Endothelial cell (in vitro differentiated cells): ENCODE measurements at places on chromosomes 7 and 10.

DNA sequence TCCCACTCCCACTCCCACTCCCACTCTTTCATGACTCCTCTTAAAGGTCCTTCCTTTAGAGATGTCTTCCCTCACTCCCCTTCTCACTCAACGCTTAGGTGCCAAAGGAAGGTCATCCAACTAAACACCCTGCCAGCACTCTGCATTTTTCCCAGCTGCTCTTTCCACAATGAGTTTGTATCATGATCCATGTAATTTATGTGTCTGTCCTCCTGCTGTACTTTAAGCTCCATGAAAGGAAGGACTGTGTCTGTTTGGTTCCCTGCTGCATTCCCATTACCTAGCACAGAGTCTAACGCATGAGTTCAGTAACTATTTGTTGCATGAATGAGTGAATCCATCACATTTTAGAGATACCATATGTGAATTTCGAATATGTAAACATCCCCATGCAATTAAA lies 252.7 kb downstream of the KIF20B start:
- no peak for DNase-seq

GRCh38 chr10:124827474-124827873 lies 25.9 kb downstream of the ABRAXAS2 start:
- DNase-seq = no peak

GRCh38 chr7:22088827-22089226 lies 143.1 kb upstream of the CDCA7L start:
- DNase-seq = no peak

DNA sequence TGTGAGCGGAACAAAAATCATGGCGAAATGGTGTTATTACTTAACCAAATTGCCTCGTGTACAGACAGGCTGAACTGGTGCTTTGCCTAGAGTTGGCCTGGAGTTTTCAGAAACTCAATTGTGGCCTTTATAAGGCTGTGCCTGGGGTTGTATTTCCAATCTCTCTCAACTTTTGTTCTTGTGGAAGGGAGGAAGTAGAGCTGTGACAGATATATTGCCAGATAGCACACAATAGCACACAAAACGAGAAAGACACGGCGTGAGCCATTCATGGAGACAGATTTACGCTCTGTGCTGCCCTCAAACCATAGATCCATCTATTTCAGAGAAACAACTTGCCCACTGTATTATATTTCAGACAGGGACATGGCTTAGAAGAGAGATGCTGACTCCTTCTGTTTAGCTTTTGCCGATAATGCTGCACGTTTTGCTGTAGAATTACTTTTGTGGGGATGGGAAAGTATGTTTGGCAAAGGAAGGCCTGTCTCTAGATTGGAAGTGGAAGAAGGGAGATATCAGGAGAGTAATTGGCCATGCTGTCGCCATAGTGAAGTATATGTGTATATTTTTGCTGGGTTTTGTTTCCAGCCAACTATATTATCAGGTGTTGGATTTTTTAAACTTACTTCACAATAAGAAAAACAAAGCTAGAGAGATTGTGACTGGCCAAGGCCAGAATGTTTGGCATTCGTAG lies 80.4 kb downstream of the AUTS2 start:
- DNase-seq = no peak

GRCh38 chr10:126732308-126732707 lies 61.8 kb upstream of the C10orf90 start:
- no peak for DNase-seq

- no peak for DNase-seq
Observed at GRCh38 chr10:25405871-25406270, 231.1 kb downstream of the GPR158 start.

DNA sequence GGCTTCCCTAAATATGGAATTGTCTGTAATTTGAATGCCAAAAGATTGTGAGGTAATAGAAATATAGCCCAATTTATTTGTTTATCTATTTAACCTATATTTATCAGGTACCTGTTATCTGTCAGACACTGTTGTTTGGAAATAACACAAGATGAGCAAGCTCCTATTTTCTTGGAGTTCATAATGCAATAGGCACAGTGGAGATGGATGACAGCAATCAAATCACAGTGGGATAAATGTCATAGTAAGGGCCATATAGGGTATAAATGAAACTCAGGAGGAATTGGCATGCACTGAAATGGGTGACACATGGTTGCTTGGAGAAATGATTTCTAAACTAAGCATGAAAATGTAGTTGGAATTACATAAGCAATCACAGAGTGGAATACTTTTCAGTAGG lies 761.8 kb upstream of the MBL2 start:
- DNase-seq = no peak

GRCh38 chr7:128860158-128861073 lies 2.2 kb upstream of the ATP6V1F start:
- DNase-seq = no peak

GRCh38 chr7:87369216-87369615 lies 23.8 kb downstream of the CROT start:
- no peak for DNase-seq

GRCh38 chr7:107889992-107890391 lies 991 bp upstream of the DLD start:
- DNase-seq = no peak

GRCh38 chr10:78771260-78771659 lies 297.5 kb upstream of the ZMIZ1 start:
- DNase-seq = no peak

- no peak for DNase-seq
Observed at GRCh38 chr7:89813081-89813480, 341.2 kb upstream of the STEAP1 start.

DNA sequence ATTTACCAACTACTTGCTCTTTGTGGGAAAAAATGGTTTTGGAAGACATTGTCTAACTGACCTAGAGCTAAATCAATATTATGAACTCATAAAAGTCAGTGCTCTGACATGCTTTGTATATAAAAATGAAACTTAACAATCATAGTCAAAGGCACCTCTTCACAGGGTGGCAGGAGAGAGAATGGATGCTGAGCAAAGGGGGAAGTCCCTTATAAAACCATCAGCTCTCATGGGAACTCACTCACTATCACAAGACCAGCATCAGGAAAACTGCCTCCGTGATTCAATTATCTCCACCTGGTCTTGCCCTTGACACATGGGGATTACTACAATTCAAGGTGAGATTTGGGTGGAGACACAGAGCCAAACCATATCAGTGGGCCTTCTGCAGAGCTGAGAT lies 417.6 kb upstream of the AUTS2 start:
- no peak for DNase-seq

- DNase-seq = no peak
Observed at GRCh38 chr10:21514129-21514817, 11.2 kb downstream of the SKIDA1 start.

DNA sequence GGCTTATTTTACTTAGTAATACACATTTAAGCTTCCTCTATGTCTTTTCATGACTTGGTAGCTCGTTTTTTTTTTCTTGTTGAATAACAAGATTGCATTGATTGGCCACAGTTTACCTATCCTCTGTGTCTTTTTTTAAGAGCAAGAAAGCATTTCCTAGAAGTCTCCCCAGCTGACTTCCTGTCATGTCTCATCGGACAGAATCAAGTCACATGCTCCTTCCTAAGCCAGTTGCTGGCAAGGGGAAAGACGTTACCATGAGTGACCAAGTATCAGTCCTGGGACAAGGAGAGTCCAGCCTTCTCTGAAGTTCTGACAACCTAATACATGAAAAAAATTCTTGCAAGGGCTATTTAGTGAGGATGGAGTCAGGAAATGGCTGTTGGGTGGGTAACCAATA lies 24.9 kb upstream of the SFRP5 start:
- no peak for DNase-seq

DNA sequence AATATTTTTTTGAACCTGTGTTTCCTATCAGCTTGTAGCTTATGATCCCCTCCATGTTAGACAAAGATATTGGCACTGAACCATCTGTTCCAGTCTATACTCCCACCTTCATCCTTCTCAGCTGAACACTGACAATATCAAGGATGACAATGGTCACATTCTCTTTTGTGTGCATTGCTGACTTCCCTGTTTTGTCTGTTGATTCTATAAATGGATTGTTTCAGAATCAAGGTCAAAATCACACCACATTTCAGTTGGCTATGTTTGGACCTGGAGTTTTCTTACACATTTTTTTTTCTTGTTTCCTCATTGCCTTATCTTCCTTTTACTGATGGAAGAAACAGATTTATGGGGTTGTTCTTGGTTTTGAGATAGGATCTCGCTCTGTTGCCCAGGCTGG lies 11.3 kb upstream of the SMURF1 start:
- no peak for DNase-seq

DNA sequence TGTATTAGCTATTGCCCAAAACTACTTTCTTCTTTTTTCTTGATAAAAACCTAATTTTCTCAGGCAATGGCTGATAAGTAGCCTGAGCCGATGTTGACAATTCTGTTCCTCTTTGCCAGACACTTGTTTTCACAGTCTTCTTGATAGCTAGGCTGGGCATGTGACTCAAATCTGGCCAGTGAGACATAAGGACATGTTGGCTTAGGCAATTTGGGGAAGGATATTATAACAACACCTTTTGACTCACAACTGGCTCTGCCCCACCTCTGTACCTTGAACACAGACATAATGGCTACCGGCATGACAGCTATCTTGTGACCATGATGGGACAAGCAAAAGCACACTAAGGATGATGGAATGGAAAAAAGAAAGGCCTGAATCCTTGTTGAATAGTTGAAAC lies 72.9 kb upstream of the GPR22 start:
- no peak for DNase-seq

DNA sequence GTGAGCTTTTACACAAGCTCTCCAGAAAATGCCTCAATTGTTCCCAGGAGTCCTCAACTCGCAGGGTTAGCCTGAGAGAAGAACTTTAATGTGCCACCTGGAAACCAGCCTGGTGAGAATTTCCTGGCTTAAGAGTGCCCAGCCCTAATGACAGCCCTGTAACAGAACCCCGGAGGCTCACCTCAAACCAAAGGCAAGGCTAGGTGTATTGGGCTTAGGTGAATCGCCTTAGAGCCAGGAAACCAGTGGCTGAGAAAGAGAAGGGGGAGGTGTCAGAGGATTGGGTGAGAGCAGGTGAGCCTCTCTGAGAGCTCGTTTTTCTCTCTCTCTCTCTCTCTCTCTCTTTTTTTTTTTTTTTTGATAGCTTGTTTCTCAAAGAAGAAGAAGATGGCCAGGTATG lies 7.3 kb downstream of the OCM2 start:
- DNase-seq = no peak

DNA sequence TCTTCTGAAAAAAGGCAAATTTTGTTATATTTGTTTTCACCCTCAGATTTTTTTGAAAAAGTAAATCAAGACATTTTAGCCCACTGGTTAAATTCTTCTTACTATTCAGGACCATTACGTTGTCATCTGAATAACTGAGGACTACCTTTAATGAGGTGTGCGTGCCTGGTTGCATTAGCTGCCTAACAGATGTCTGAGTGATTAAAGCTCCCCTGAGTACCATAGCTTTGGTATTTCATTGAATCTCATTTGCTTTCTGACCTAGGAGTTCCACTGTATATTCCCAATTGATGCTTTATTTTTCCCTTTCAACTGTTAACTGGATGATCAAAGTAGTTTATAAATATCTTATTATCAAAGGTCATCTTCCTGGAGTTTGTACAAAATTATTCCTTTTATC lies 410.0 kb upstream of the SEMA3D start:
- DNase-seq = no peak

- no peak for DNase-seq
Observed at GRCh38 chr7:124085179-124085578, 52.3 kb upstream of the TMEM229A start.

DNA sequence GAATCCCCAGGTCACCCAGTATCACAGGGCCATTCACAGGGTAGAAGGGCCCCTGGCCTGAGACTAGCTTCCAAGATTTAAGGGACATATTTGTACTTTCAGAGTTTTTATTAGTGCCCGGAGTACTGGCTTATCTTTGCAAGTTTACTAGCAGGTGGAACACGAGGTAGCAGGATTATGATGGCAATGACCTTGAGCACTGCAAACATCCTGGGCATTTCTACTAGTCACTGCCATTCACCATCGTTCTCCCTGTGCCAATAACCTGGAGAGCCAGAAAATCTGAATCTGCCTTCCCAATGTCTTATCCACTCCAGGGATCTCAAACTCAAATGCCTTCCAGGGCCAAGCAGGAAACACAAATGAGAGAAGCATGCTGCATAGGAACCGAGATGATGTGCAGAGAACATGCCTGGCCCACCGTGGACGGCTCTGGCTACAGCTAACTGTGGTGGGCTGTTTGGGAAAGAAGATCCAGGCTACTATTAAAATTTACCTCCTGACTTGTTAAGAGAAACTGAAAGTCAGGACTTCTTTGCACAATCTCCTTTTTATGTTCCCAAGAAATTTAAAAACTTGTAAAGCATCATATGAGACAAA lies 16.7 kb downstream of the FAM53B start:
- no peak for DNase-seq

GRCh38 chr10:43195557-43195956 lies 57.3 kb downstream of the CSGALNACT2 start:
- no peak for DNase-seq

DNA sequence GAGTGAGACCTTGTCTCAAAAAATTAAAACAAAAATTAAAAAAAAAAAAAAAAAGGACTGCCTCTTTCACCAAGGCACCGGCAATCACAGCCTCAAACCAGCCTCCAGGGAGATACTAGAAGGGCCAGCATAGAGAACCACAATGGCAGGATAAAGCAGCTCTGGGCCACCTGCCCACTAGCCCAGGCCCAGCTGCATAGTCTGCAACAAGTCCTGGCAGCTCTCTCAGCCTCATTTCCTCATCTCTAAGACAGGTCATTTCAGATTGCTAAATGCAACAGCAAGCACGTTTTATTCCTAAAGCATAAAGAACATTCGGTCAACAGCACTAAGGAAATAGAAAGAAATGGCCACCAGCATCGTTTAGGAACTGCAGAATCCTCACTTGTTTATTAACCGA lies 28.8 kb downstream of the XPNPEP1 start:
- no peak for DNase-seq

GRCh38 chr10:118544401-118544948 lies 51.0 kb downstream of the PRLHR start:
- no peak for DNase-seq

GRCh38 chr7:21544715-21545114 lies 1.9 kb downstream of the DNAH11 start:
- no peak for DNase-seq

DNA sequence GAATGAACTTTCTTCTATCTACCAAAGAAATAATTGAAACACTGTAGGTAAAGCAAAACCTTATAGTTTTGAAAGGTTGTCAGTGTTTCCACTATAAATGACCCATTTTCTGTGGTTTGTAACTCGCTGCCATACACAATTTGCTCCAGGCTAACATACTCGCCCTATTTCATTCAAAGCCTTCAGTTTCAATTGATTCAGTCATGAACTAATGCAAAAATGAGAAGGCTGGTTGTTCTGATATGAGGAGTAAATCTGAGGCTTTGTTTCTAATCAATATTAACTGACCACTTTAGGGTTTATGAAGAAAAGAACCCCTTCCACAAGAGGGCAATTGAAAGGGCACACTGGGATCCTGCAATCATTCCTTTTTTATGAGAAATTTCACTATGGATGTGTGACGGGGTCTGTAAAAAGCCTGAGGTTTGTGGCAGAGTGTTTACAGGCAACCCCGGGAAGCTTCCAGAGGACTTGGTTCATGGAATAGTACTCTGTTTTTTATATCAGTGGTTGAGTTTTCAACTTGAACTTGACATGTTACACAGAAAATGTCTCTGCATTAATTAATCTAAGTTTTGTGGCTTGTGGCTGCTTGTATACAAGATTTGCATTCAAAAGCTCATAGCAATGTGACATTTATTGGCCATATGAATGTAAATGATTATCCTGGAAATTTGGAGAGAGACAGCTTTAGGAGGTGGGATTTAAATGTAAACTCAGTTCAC lies 133.2 kb downstream of the NRP1 start:
- DNase-seq = no peak
